ENCODE measurements at places on chromosomes 5 and 9. TPM values are rescaled to one million over a fixed set of nuclear protein-coding genes. Genes with fewer than 3 reads are reported as not detected.
A peak's percentile ranks its signal among the peaks of the same experiment; 100 is the strongest.

C6 gene
- total RNA-seq = not detected

DNA sequence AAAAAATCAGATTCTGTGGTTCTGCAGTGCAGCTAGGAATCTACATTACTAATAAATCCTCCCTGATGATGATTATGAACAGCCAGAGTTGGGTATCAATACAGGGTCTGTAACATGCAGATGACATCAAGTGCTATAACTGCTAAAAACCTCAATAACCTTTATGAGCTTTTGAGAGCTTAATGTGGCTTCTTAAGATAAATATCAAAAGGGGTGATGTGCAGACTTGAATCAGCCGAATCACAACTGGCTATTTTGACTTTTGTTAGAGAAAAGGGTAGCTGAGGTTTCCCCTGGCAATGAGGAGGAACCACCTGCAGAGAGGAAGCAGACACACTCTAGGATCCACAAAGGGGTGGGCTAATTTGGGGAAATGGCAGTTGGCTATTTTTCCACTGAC lies 30.2 kb downstream of the CAPSL start:
- no peak overlapping the region for H3K4me3 ChIP-seq
- no peaks in the 10 kb centered on the region for H3K4me1 ChIP-seq
- H3K27ac ChIP-seq = no peak overlapping the region
- no peaks in the 10 kb centered on the region for H3K27me3 ChIP-seq

- no peak overlapping the region for H3K27ac ChIP-seq
- no peak overlapping the region for H3K4me3 ChIP-seq
- no peaks in the 10 kb centered on the region for H3K27me3 ChIP-seq
- no peaks in the 10 kb centered on the region for H3K36me3 ChIP-seq
Observed at GRCh38 chr9:130117816-130118632, 54.2 kb upstream of the NCS1 start.

- peak overlapping the region; percentile 68 for H3K27ac ChIP-seq
- no peaks in the 10 kb centered on the region for H3K27me3 ChIP-seq
- H3K4me1 ChIP-seq = peaks cover 53% of the 10 kb centered on the region
- peak overlapping the region; percentile 63 for H3K4me3 ChIP-seq
- H3K36me3 ChIP-seq = no peaks in the 10 kb centered on the region
- no peak for DNase-seq
Observed at GRCh38 chr5:124650147-124650561, 96.3 kb downstream of the ZNF608 start.

GRCh38 chr5:167995844-167996425 lies 295.5 kb upstream of the WWC1 start:
- no peaks in the 10 kb centered on the region for H3K36me3 ChIP-seq
- H3K4me1 ChIP-seq = no peaks in the 10 kb centered on the region
- H3K27ac ChIP-seq = no peak overlapping the region
- H3K4me3 ChIP-seq = no peak overlapping the region
- DNase-seq = no peak
- H3K27me3 ChIP-seq = peaks cover 27% of the 10 kb centered on the region

- H3K4me3 ChIP-seq = no peak overlapping the region
- H3K27ac ChIP-seq = no peak overlapping the region
- H3K4me1 ChIP-seq = no peaks in the 10 kb centered on the region
- H3K27me3 ChIP-seq = no peaks in the 10 kb centered on the region
Observed at GRCh38 chr5:54234304-54234933, 76.0 kb downstream of the ARL15 start.

WDR38 gene
- not detected for total RNA-seq

GRCh38 chr5:21644032-21644431 lies 1209.1 kb downstream of the CDH12 start:
- no peak overlapping the region for H3K4me3 ChIP-seq
- H3K36me3 ChIP-seq = no peaks in the 10 kb centered on the region
- H3K4me1 ChIP-seq = no peaks in the 10 kb centered on the region
- H3K27ac ChIP-seq = no peak overlapping the region
- no peak for DNase-seq

GRCh38 chr9:121645003-121645402 lies 6.4 kb upstream of the DAB2IP start:
- no peak overlapping the region for H3K4me3 ChIP-seq
- peaks cover 2% of the 10 kb centered on the region for H3K4me1 ChIP-seq
- no peak overlapping the region for H3K27ac ChIP-seq
- H3K27me3 ChIP-seq = no peaks in the 10 kb centered on the region
- H3K36me3 ChIP-seq = no peaks in the 10 kb centered on the region

DNA sequence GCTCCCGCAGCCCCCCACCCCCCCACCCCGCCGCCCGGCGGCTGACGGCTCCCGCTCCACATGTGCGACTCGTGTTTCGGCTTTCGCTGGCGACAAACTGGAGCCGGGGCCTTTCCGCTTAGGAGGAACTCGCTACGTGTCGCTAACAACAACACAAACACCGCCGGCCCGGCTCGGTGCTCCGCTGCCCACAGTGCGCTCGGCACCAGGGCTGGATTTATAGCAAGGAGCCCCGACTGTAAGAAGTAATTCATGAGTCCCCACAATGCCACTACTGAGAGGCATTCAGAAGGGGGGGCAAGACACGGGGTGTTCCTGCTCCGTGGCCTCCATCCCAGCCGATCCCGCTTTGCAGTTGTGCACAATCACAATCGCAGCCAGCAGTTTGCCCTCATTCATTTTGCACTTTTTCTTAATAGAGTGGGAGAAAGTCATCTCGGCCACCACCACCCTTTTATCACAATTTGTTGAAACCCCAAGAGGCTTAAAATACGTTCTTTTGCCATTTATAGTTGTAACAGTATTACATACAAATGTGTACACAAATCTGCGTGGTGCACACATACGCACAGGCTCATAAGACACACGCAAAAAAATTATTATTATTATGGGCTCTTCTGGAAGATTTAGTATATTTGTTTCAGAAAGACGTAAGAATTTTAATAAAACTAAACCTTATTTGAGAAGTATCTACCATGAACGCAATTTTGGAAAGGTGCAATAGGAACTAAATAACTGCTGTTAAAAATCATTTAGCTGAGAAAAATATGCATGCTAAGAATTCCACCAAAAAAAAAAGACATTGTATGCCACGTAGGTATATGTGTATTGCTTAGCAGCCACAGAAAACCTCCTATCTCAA lies 48.1 kb downstream of the EBF1 start:
- H3K27ac ChIP-seq = no peak overlapping the region
- H3K4me1 ChIP-seq = no peaks in the 10 kb centered on the region
- H3K27me3 ChIP-seq = peaks cover 42% of the 10 kb centered on the region
- no peaks in the 10 kb centered on the region for H3K36me3 ChIP-seq

KIF4B gene
- 0.13 TPM for total RNA-seq

DNA sequence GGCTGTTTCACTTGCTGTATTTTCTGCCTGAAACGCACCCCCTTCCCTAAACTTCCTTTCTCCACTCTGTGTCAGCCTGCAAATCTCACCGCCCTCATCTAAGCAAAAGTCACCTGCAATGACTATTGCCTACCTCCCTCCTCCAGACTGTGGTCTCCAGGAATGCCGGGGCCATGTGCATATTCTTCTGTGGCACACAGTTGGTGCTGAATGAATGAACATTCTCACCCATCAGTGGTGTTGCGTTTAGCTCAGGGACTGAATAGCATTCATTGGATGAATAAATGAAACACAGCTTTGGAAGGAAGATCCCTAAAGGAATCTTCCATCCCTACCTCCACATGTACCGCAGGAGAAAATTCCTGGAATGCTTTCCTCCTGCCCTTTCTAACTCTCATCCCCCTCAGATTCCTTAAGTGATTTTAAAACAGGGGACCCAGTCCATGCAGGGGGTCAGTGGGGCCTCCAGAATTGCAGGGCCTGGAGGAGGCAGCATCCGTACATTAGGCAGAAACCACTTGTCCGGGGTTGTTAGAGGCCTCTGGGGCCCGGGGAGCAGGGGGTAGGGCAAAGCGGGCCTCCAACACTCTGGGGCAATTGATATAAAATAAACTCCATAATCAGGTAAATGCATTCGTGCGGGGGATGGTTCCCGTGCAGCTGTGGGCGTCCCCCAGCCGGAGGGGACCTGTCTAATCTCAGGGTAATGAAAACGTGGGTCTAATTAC lies 28.3 kb upstream of the PTGS1 start:
- no peak overlapping the region for H3K27ac ChIP-seq
- no peaks in the 10 kb centered on the region for H3K36me3 ChIP-seq
- H3K4me1 ChIP-seq = no peaks in the 10 kb centered on the region
- H3K27me3 ChIP-seq = peaks cover 27% of the 10 kb centered on the region
